ENCODE measurements at places on chromosomes 1 and 21. TPM values are rescaled to one million over a fixed set of nuclear protein-coding genes. Genes with fewer than 3 reads are reported as not detected.
A peak's percentile ranks its signal among the peaks of the same experiment; 100 is the strongest.

DNA sequence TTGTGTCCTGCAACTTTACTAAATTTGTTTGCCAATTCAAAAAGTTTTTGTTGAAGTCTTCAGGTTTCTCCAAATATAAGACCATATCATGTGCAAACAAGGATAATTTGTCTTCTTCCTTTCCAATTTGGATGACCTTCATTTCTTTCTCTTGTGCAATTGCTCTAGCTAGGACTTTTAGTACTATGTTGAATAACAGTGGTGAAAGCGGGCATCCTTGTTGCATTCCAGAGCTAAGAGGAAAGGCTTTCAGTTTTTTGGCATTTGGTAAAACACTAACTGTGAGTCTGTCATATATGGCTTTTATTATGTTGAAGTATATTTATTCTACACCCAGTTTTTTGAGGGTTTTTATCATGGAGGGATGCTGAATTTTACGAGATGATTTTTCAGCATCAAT is 630.0 kb upstream of the ADGRL2 start:
- DNase-seq: no peak

DNA sequence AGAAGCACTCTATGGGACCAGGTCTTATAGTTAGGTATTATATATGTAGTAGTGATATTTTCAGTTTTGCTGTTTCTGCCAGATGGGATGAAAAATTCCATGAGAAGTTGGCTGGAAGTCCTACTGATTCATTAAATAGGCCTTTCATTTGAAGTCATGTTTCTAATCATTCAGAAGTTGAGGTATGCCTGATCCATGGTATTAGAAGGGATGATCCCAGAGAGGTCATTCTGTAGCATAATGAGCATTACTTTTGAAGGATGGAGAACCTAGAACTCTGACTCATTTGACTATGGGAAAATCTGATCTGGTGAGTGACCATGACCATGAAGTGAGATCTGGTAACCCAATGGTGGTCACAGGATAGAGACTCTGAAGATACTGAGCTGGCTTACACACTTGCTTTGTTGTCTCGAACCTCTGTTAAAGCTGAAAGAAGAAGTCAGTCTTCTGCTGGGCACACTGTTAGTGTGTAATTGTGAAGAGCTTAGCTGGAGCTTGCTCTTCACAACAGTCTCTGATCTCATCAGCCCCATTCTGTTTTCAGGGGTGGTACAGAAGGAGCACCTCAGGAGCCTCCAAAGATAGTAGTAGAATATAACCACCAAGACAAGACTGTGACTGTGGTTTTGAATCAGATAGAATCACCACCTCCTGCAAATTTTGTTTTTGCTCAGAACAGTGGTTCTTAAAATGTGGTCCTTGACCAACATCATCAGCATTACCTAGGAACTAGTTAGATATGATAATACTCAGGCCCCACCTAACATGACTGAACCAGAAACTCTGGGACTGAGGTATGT is 9.0 kb downstream of the MGST3 start:
- no peak for DNase-seq

DNA sequence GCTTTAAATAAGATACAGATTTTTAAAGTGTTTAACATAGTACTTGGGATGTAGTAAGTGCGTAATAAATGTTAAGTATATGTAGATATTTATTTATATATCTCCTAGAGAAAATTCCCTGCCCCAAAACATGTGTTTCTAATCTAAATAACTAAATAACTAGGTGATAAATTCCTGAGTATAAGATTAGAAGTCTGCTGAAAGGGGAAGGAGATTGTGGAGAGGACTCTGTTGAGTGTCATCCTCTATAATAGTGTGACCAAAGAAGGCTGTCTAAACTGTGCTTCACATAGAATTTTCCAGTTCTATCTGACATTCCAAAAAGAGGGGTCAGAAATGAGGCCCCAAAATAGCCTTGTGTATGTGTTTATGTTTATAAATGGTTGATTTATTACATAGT is 590.5 kb upstream of the ADAMTS5 start:
- peak; percentile 48 for DNase-seq

- peak; percentile 39 for DNase-seq
Observed at GRCh38 chr1:30852026-30852425, 56.5 kb downstream of the SDC3 start.

DNA sequence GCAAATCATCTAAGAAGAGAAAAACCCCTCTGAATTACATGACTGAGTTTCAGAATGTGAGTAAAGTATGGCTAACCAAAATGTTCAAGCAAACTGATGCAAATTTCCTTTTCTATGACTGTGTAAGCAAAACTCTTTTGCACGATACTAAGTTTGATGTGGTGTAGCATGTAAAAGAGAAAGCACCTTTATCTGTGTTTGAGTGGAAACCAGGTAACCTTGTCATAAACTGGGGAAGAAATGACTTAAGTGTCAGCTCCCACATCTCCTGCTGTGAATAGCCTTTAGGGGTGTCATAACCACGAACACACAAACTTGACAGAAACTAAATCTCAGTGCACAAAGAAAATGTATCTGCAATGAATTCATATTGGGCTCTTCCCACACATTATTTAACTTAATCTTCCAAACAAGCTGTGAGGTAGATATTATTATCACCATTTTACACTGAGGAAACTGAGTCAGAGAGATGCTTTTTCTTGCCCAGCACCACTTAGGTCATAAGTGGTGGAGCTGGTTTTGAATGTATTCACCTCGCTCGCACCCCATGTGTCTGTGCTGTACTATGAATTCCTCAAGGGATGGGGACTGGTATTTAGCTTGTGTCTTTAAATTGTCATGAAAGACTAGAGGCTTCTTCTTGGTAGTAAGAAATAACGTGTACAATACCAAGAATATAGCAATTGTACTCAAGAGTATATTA is 32.9 kb upstream of the IL12RB2 start:
- DNase-seq: no peak

GRCh38 chr1:14959059-14959694 is 194.4 kb upstream of the TMEM51 start:
- DNase-seq: no peak

DNA sequence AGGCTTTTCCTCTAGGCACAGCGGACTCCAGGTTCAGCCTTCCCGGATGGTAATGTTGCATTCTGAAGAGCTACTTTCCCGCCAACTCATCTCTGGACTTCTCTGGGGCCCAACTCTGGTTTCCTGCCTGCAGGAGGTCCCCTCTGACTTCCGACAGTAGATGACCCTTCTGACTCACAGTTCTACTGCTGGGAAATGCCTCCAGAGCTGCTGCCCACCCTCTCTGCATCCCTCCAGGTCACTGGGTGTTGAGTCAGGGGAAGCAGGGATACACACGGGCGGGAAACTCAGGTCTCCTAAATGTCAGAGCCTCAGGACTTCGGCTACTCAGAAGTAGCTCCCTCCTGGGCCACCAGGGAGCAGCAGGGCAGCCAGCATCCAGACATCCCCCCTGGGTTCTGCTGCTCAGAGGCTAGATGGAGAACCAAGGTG is 2.1 kb upstream of the KIF21B start:
- no peak for DNase-seq

DNA sequence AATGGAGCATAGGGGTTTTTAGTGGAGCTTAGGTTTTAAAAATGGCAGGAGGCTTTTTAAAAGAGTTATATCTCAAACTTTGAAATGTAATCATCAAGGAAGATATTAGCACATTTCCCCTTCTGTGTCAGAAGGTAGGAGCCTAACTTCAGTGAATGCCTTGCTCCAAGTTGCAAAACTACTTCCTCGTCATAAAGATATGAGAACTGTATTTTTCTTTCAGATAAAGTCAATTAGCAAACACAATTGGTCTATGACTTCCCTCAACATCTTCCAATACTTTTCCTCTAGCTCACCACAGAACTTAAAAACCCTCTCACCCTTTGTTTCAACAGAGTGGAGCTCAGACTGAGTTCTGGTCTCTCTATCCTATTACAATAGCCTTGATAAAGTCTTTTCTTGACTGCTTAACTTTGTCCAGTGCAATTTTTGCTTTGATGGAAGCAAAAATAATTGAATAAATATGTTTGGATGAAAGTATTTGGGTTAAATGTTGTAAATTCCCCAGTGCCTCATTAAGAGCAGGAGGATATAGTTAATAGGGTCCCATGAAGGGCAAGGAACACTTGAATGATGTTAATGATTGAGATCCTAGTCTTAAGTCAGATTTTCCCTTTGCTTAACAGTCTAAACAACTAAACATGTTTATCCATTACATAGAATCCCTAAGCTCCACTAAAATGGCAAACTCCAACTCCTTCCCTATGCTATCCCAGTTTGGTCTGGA is 58.9 kb downstream of the TNFSF18 start:
- DNase-seq: no peak

DNA sequence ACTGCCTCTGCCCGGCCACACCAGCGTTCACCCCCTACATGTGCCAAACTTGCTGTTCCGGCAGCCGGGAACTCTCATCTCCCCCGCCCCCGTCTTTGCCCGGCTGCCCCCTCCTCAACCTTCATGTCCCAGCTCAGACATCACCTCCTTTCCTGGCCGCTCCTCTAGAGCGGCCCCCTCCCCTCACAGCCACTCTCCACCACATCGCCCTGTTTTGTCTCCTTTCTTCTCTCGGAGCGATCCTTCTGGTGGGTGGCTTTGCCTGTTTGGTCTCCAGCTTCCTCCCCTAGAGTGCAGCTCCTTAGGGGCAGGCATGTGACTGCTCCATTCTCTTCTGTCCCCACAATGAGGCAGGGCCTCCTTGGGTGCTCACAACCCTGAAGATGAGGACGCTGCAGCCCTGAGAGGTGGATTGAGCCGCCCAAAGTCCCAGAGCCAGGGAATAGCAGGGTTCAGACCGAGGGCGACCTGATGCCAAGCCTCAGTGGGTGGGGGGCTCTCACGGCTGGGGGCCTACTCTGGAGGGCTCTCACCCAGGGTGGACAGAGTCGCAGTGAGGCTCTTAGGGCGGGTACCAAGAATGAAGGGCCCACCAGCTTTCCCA is 44.9 kb upstream of the ECE1 start:
- DNase-seq: no peak

- DNase-seq: no peak
Observed at GRCh38 chr21:14491269-14491681, 54.8 kb downstream of the SAMSN1 start.

GRCh38 chr1:22075718-22076117 is 23.2 kb downstream of the CDC42 start:
- no peak for DNase-seq

- DNase-seq: no peak
Observed at GRCh38 chr1:225509770-225510169, 81.9 kb upstream of the LBR start.

GRCh38 chr1:175128523-175128922 is 60.9 kb downstream of the TNN start:
- no peak for DNase-seq

DNA sequence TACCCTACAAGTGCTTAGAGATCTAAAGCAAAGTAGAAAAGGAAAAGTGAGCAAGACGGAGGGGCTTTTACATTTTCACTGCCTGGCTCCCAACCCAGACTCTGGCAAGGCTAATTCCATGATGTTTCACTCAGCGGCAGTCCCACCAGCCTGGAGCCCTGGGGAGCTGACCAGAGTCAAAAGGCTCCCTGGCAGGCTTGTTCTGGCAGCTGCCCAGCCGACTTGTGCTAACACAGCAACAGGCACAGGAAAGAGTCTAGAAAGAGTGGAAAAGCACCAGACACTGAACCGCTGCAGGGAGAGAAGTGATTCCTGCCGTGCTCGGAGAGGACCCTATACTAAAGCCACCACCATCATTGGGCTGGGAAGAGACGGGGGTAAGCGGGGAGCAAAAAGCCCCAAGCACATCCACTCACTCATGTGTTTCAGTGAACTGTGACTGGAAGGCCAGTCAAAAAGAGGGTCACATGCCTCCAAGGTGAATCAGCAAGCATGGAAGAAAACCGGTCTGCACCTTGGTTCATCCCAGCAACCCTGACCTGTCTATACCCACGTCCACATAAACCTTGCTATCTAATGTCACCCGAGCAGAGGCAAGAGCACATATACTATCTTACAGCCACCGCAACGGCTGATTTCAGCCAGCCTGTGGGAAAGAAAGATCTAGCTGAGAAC is 8.0 kb downstream of the SMIM12 start:
- peak; percentile 10 for DNase-seq

DNA sequence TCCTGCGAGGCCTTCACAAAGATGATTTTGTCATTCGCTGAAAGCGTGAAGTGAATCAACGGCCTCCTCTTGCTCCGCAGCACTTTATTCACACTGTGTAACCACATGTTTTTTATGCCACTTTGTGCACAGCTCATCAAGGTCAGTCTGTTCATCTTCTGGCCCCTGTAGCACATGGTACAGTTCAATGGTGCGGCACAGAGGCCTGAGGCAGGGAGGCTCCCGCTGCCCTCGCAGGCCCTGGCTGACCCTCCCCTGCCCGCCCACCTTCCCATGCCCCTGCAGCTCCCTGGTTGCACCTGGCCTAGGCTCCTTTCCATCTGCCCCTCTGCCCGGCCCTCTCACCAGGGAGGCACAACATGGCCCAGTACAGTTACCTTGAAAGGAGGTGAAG is 87.5 kb downstream of the CD247 start:
- DNase-seq: no peak

GRCh38 chr1:175933801-175934200 is 190.4 kb upstream of the TNR start:
- peak; percentile 85 for DNase-seq

The CD53 gene
- total RNA-seq: not detected

The SPATA17 gene
- total RNA-seq: 0.86 TPM

The FCER1G gene
- not detected for total RNA-seq

The CD1B gene
- not detected for total RNA-seq

The CYP2J2 gene
- total RNA-seq: not detected

The GSTM3 gene
- 104 TPM for total RNA-seq

The GNAT2 gene
- 0.43 TPM for total RNA-seq

The BARHL2 gene
- total RNA-seq: not detected

The ATP1A1 gene
- 87.0 TPM for total RNA-seq

The IGSF3 gene
- 3.5 TPM for total RNA-seq

The CD58 gene
- 9.7 TPM for total RNA-seq

The LCE1C gene
- not detected for total RNA-seq
